ENCODE measurements at places on chromosomes 7 and 10. TPM values are rescaled to one million over a fixed set of nuclear protein-coding genes. Genes with fewer than 3 reads are reported as not detected.

CYP2C18 gene
- not detected for polyA plus RNA-seq

LHPP gene
- polyA plus RNA-seq = 7.1 TPM

CISD1 gene
- polyA plus RNA-seq = 59.9 TPM

DNA sequence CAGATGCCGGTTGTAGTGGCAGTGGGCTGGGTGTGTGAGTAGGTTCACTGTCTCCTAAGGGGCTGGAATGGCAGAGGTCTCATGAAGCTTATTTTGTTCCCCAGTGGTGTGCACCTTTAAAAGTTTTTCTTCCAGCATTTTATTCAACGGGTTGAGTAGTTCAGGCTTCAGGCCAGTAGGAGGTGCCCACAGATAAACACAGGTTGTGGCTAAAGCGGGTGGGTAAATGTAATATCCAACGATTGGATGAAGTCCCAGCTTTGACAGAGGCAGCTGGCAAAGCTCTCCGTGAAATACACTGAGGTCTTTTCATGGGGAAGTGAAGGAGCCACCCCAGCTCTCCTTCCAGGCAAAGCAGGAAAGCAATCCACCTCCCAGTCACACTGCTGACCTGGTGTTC, 339.8 kb upstream of the LRRTM3 start:
- no peak for DNase-seq

DNA sequence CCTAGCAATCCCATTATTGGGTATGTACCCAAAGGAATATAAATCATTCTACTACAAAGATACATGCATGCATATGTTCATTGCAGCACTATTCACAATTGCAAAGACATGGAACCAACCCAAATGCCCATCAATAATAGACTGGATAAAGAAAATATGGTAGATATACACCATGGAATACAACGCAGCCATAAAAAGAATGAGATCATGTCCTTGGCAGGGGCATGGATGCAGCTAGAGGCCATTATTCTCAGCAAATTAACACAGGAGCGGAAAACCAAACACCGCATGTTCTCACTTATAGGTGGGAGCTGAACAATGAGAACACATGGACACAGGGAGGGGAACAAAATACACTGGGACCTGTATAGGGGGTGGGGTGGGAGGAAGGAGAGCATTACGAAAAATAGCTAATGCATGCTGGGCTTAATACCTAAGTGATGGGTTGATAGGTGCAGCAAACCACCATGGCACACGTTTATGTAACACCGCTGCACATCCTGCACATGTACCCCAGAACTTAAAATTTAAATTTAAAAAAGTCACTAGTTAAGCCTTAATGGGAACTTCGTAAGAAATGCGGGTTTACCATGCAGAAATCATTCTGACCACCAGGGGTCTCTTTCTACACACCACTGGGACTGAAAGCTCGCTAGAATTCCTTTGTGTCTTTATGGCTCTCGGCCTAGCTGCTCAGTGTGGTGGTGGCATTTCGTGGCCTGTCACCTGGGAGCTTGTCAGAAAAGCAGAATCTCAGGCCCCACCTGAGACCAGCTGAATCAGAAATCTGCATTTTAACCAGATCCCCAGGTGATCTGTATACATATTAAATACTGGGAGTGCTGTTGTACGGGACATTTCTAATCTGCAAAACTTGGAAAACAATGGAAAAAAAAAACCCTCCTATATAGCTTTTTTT, 9.5 kb downstream of the ANKRD1 start:
- DNase-seq = peak; percentile 56

DNA sequence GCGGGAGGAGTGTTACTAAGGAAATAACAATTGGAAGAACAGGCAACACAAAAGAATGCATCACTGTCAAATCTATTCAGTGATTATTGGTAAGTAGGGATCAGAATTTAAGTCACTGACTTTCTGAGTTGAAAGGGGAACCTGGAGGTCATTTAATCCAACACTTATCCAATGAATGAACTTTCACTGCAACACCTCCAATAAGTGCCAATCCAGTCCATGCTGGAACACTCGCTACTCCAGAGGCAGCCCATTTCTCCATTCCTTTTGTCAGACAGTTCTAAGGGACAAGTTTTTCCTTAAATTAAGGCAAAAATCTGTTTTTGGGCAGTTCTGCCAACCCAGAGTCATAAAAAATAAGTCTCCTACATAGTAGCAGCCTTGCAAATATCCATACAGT, 29.5 kb downstream of the FRA10AC1 start:
- no peak for DNase-seq

DNA sequence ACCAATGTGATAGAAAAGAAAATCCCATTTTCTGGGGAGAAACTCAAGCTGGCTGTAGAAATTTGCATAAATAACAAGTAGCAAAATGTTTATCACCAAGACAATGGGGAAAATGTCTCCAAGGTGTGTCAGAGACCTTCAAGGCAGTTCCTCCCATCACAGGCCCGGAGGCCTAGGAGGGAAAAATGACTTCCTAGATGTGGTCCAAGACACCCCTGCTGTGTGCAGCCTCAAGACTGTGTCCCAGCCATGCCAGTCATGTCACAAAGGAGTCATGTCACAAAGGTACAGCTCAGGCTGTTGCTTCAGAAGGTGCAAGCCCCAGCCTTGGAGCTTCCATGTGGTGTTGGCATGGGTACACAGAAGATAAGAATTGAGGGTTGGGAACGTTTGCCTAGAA, 33.7 kb upstream of the THSD7A start:
- DNase-seq = no peak

DNA sequence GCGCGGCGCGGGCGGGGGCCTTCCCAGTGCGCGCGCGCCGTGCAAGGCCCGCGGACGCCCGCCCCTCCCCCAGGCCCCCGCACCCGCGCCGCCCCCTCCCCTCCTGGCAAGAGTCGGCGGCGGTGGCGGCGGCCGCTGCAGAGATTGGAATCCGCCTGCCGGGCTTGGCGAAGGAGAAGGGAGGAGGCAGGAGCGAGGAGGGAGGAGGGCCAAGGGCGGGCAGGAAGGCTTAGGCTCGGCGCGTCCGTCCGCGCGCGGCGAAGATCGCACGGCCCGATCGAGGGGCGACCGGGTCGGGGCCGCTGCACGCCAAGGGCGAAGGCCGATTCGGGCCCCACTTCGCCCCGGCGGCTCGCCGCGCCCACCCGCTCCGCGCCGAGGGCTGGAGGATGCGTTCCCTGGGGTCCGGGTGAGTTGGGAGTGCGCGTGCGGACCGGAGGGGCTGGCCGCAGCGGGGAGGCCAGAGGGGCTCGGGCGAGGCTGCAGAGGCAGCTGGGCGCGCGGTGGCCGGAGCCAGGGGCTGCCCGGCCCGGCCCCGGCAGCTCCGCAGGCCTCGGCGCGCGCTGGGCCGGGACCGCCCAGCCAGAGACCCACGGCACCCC, at the start of gene BMPR1A:
BMPR1A (plus strand) TSS at position 109 of the 602 bp plus-strand sequence. CDS start 119,400 bp downstream, outside the sequence.
- peak; percentile 43 for DNase-seq

DNA sequence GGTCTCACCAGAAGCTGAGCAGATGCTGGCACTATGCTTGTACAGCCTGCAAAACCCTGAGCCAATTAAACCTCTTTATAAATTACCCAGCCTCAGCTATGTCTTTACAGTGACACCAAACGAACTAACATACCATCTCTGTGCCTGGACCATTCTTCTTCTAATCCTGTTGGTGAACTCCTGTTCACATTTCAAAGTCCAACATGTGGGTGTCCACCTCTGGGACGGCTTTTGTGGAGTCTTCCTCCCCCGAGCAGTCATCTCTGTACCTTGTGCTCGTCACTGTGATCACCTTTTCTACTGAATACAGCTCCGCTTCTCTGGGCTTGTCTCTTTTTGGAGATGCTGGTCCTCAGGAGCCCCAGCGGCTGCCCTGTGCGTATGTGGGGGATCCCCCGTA, 7.4 kb upstream of the ESYT2 start:
- no peak for DNase-seq

GRCh38 chr10:94230134-94230785, 132.5 kb downstream of the NOC3L start:
- no peak for DNase-seq

GRCh38 chr10:22542773-22543172, 171.6 kb downstream of the PIP4K2A start:
- no peak for DNase-seq

DNA sequence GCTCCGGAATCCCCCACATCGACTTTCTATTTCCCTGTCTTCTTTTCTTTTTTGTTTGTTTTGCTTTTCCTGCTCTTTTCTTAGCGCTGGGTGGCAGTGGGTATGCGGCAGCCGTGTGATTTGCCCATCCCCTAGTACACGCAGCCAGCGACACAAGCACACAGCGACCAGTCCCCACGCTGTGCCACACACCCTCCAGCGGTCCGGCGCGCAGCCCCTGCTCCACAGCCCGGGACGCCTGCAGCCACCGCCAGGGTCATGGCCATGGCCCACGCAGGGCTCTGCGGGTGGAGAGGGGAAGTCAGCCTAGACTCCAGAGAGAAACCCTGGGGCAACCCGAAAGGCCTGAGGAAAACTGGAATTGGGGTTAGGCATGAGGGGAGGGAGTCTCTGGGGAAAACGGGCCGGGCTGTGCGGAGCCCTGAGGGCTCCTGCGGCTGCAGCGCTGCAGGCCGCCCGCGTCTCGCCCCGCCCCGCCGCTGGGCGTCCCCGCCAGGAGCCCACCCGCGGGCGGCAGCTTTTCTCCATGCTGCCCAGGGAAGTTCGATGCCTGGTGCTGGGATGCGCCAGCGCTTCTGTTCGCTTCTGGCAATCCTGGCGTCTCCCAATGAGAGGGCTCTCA, 2.5 kb downstream of the CHRM2 start:
- DNase-seq = no peak

GRCh38 chr10:44400541-44400940, 15.6 kb upstream of the CXCL12 start:
- DNase-seq = no peak

DNA sequence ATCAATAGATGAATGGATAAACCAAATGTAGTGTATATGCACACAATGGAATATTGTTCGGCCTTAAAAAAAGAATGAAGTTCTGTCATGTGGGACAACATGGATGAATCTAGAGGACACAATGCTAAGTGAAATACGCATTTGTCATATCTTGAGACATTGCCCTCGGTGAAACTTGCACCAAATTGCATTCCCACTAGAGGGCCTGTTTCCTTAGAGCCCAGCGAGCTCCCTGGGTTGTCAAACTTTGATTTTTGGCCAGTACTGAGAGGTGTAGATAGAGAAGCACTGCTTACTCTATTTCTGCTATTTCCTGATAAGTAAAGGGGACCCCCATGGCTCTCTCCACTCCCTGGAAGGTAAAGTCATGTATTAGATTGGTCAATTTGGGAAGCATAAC, 157.1 kb downstream of the GPAM start:
- no peak for DNase-seq

DNA sequence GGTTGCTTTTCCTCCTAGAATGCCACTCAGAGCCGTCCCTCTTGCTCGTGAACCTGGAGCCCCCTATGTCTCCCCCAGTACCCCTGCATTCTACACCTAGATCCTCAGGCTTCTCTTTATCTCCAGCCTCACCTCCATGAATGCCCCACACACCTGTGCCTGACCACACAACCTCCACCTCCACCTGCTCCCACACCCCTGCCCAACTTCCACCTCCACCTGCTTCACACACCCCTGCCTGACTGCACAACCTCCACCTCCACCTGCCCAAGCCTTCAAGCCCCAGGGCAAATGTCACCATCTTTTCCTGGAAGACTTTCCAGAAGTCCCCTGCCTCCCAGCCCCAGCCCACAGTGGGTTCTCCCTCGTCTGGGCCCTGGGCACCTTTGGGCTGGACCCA, 6.9 kb upstream of the LFNG start:
- DNase-seq = no peak

- no peak for DNase-seq
These were observed 928.7 kb downstream of the IPMK start for GRCh38 chr10:57338823-57339558.

- DNase-seq = no peak
These were observed 448.9 kb upstream of the ETV1 start for GRCh38 chr7:14438366-14438765.

GRCh38 chr7:130142654-130143333, 62.4 kb downstream of the TMEM209 start:
- DNase-seq = no peak

- DNase-seq = no peak
These were observed 9.9 kb upstream of the FAM180A start for GRCh38 chr7:135758531-135758932.

DNA sequence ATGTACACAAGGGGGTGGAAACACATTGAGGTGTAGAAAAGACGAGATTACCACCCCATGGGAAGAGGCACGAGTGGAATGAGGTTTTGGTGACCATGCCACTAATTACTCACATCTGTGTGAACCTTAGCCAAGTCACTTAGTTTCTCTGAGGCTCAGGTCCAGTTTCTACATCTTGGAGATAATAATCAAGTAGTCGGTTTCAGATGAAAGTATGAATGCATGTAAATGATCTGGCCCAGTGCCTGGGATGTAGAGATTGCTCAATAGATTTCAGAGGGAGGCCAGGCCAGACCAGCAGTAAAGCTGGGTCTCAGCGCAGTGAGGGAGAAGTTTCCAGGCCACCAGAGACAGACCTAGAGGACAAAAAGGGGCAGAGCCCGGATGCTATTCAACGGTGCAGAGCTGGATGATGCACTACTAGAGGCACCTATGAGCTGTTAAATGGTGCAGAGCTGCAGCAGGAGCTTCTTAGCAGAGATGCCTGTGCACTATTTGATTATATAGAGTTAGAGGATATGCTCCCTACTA, 725.1 kb downstream of the GRID1 start:
- DNase-seq = no peak

GRCh38 chr7:34111031-34111430, 205.7 kb downstream of the BMPER start:
- DNase-seq = no peak

DNA sequence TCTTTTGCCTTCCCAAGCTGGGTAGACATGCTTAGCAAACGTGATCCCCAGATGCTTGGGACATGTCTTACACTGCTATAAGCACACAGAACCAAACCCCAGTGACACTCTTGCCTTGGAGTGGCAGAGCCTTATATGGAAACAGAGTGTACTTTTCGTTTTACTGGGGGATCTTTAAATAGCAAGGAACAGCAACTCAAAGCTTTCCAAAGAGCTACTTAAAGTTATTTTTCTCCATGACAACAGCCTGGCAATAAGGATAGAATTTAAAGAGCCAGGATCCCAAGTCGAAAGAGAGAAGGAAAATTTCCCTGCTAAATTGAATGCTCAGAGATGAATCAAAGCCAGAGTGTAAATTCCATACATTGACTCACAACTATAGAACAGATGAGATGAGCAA, 67.8 kb downstream of the ZNF365 start:
- no peak for DNase-seq

DNA sequence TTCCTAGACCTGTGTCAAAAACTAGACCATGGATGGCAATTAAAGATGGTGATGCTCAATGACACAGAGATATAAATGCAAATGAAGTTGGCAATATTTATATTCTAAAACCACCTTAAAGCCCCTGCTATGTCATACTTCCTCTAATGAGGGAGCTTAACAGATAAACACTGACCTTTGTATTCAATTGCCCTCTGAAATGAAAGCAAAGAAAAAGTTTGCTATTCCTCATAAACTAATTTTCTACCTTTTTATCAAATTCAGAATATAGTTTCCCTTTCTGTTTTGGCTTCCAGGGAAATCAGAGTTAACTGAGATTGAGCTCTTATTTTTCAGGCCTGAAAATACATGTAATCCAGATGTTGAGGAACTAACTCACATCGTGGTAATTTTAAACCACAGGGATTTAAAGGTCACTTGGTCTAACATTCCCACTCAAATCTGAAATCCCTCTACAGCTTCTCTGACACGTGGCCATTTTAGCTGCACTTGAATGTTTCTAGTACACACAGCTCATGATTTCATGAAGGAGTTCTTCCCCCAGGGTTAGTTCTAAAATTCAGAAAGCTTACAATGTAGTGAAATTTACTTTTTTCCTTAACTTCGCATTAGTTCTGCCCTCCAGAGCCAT, 37.9 kb upstream of the ABCB5 start:
- no peak for DNase-seq

Data from AG04450 (cell line).